Stimulated activated CD4-positive, alpha-beta T cell treated with anti-CD3 and anti-CD28 coated beads, TNF-alpha, amount 100 ng/mL, for 4 hours (primary cell): ENCODE measurements at places on chromosomes 1 and 21.

DNA sequence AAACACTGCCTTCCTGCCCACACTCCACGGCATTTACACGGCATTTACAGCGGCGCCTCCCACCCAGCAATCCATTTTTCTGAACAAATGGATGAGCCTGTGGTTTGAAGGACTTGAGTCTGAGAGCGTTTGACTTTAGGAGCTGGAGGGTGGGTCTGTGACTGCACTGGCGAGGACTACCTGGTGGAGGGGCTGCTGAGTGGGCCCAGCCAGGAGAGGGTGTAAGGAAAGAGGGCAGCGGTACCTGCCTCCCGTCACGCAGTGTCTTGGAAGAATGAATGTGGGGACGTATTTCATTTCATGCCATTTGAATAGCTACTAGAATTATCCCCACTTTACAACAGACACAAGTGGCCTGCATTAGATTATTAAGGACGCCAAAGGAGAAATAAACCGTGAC is 62.9 kb downstream of the B3GALT5 start:
- DNase-seq = no peak

- DNase-seq = no peak
These were observed 187.0 kb upstream of the HP1BP3 start for GRCh38 chr1:20974069-20974468.

GRCh38 chr1:50476800-50477199 is 53.6 kb upstream of the DMRTA2 start:
- DNase-seq = no peak

GRCh38 chr1:119358636-119359035 is 9.9 kb upstream of the HAO2 start:
- DNase-seq = no peak

- DNase-seq = no peak
These were observed 673 bp downstream of the PIK3C2B start for GRCh38 chr1:204493984-204494280.

DNA sequence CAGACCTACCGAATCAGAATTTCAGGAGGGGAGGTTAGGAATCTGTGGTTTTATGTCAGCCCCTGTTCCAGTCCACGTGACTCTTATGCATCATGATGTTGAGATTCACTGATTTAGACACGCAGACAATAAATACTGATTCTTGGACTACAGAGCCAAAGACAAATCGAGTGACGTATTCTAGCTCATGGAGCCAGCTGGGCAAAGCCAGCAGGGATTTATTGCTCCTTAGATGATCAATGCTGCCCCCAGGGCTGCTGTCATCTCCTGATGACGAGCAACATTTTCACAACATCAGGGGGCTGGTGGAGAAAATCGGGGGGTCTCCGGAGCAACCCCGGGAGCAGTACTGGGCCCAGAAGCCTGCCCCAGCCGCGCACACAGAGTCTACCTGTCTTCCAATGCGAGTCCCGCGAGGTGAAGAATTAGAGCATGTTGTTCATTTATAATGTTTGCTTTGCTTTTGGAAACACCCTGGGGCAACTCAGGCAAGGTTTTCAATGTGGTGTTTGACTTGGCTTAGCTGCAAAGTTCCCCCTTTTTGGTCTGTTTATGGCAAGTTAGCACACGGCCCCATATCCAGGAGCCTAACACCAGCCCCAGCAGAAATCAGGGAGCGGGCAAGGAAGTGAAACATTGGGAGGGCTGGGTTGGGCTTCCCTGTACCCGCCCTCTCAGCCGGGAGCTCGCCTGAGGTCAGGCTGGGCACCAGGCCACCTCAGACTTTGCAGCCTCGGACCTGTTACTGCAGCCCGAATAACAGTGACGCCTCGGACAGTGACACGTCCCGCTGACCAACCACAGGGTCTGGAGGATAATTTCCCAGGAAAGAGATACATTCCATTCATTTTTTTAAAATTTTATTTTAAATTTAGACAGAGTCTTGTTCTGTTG is 19.9 kb upstream of the CLDN14 start:
- DNase-seq = no peak

DNA sequence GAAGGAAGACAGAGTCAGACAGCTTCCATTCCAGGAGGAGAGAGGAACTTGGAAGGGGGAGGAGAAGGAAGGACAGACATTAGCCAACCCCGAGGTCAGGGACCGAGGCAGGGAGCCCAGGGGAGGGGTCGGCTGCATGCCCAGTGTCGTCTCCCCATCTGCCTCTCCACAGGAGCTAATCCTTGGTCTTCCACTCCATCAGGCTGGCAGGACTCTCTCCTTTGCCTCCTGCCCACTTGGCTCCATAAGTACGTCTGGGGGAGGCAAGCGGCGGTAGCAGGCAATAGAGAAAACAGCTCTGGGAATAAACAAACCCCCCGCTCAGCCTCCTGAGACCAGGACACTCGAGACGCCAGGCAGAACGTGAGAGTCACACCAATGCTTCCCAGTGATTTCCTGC is 71.3 kb downstream of the GRIK3 start:
- no peak for DNase-seq

DNA sequence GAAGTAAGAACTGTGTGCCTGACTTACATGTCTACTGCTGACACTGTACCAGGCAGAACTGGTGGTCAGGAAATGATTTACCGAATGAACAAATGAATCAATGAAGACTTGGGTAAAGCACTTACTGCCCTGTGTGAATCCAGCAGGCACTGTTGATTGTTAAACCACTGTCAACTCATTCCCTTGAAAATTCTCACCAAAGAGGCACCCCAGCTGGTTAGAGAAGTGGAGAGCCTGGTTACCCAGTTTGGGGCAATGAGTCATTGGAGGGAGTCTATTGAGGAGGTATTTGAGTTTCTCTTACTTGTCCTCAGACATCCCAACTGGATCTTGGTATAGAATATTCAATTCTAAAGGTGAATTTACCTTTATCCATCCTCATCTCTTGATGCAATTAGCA is 34.2 kb downstream of the JUN start:
- no peak for DNase-seq

DNA sequence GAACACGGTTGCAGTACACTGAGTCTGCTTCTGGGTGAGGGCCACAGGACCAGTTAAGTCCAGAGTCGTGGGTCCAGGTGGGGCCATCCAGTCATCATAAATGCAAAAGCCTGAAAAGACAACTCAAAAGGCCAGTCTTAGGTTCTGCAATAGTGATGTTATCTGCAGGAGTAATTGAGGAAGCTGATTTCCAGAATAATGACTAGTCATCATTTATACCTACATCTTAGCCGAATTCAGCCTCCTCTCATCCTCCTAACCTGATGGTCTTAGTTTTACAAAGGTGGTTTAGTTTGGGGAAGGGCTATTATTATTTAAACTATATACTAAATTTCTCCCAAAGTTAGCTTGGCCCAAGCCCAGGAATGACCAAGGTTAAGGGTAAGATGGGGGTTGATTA is 23.5 kb upstream of the SLC5A9 start:
- DNase-seq = no peak

- DNase-seq = no peak
These were observed 634 bp downstream of the MYCBP start for GRCh38 chr1:38872401-38873026.

GRCh38 chr1:227192163-227192562 is 126.1 kb downstream of the CDC42BPA start:
- DNase-seq = no peak

DNA sequence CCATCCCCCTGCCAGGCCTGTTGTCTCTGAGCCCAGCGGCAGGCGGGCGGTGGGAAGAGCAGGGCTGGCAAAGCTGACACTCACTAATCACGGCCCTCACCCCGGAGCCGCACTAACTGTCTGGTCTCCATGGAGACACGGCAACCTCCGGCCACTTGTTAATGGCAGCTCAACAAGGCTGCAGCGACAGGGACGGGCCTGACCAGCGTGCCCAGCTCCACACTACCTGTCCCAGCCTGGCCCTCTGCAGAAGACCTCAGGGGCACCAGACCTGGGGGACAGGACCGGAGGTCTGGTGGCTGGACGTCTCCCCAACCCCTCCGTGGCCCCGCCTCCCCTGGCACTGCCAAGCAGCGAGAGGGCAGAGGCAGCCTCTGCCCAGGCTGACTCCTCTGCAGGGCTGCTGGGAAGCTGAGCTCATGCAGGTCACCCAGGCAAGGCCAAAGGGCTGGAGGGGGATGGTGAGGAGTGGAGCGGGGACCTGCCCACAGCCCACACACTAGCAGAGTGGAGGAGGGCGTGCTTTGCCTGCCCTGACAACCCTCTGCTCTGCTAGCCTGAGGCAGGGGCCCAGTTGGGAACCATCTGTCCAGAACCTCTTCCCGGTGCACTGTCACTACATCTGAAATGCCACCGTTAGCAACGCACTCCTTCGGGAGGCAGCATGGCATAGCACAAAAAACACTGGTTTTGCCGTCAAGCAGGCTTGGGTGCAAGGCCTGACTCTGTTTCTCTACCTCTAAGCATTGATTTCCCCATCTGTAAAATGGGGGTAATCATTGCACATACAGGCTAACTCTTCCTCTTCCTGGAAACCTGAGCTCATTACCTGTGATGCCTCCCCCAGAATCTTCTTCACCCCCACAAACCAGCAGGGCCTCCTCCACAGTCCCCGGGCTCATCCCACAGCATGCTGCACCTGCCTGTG is 29.6 kb upstream of the WASF2 start:
- DNase-seq = no peak

GRCh38 chr1:41802532-41803501 is 115.9 kb downstream of the HIVEP3 start:
- no peak for DNase-seq

GRCh38 chr1:26705788-26706311 is 10.0 kb downstream of the ARID1A start:
- DNase-seq = no peak

DNA sequence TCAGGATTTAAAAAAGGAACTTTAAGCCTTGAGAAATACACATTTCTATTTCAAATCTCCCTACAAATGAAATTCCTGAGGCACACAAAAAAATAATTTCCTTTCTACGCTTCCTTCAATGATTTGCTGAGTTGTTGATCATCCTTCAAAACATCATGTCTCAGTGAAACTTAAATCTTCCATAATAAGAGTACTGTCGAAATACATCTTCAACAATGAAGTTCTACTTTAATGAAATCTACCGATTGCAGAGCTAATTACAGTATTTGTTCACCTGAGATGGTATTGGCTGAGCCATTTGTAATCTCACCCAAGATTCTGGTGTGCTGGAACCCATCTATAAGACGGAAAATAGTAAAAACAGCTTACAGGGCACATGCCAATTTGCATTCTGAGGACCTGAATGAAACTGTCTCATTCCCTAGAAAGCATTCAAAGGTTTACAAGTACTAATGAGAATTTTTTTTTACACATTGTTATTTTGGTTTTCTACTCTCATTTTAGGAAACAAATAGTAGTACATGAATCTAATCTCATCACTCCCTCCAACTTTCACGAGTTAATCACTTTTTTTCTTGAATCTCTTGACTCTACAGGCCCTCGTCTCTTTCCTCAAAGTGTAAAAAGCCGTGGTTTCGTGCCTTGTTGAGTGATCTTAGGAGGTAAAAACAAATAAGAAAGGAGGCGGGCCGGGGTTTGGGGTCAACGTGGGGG is 1.1 kb downstream of the CHML start:
- DNase-seq = no peak

- no peak for DNase-seq
These were observed 4.7 kb upstream of the SLFNL1 start for GRCh38 chr1:41025979-41026819.

- no peak for DNase-seq
These were observed 10.7 kb downstream of the ATP1A4 start for GRCh38 chr1:160161965-160162705.

DNA sequence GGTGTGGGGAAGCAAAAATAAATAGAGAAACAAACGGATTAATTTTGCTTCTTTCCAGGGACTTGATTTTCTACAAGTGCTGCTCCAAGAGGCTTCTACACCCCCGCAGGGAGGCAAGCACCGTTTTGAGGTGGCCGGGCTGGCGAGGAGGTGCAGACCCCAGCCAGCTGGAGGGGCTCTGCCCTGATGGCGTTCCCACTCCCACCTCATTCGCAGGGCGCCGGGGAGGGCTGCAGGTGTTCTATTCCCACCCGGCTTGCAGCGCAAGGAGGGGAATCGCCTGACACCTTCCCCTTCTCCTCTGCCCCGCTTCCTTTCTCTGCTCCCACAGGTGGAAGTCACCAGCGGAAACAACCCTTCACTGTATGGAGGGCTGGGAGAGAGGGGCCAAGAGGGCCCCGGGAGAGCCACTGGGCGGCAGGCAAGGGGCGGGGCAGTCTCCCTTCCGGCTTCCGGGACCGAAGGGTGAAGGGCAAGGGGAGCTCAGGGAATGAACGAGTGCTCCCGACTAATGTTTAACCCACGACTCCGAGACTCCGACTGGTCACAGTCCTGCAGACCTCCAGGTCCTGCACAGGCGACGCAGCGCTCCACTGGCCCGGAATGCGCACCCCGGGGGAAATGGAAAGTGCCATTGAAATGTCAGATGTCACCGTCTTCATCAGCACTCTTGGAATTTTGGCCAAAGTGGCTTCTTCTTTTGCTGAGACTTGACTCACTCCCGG is 29.1 kb downstream of the TEX35 start:
- DNase-seq = no peak

DNA sequence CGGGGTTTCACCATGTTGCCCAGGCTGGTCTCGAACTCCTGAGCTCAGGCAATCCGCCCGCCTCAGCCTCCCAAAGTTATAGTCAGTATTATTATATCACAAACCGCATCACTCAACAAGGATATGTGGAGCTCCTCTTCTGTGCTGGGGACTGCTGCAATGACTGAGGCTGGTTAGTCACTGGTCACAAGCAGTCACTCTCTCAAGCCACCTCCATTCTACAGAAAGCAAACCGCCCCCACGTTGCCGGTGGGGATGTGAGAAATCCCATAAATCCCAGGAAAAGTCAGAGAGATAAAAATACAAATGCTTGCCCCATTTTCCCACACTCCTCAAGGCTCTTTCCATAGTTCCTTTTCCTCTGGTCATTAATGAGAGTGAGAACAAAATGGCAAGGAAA is 155.7 kb downstream of the ADSS2 start:
- no peak for DNase-seq

DNA sequence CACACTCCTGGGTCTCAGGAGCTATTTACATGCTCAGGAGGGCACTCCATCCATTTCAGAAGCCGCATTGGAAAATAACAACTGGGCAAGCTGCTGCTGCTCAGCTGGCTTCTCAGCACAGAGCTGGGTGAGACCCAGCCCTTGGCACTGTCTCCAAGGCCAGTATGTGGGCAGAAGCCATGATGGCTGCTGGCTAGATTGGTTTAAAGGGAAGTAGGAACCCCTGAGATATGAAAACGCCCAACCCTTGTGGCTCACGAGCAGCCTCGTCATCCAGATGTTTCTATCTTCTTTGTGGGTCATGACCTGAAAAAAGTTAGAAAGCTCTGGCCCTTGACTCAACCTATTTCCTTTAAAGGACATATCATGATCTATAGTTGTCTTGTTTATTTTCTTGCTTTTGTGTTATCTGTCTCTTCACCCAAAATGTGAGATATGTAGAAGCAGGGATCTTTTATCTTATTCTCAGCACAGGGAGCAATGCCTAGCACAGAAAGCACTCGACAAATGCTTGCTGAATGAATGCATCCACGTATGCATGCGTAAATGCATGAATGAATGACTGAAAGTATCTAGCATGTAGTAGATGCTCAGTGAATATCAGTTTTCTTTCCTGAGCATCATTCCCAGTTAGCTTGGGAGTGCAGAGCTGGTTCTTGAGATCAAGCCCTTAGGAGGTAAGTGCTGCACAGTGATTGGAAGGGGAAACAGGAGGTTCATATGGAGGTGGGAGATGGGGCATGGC is 11.6 kb downstream of the MYBPH start:
- DNase-seq = no peak

GRCh38 chr1:245019910-245020486 is 134.8 kb upstream of the KIF26B start:
- no peak for DNase-seq

GRCh38 chr1:109089242-109090015 is 1.1 kb upstream of the TMEM167B start:
- DNase-seq = no peak
